ENCODE measurements at places on chromosomes 2 and 18. TPM values are rescaled to one million over a fixed set of nuclear protein-coding genes. Genes with fewer than 3 reads are reported as not detected.

Gene LBH
- total RNA-seq: 61.1 TPM

Gene IKZF2
- total RNA-seq: 13.4 TPM

Gene LDLRAD4
- total RNA-seq: 32.7 TPM

Gene TBC1D8
- 0.87 TPM for total RNA-seq

Gene KIF1A
- total RNA-seq: 0.97 TPM

Gene LYG1
- total RNA-seq: 2.0 TPM

Gene HOXD13
- total RNA-seq: not detected

Gene GALR1
- total RNA-seq: not detected

Gene ANAPC1
- 121 TPM for total RNA-seq

Gene C2orf66
- 0.25 TPM for total RNA-seq

Gene ST6GAL2
- total RNA-seq: not detected

Gene ADGRF3
- total RNA-seq: 3.1 TPM

Gene DNER
- not detected for total RNA-seq

Gene IL36G
- not detected for total RNA-seq

Gene ERFE
- 1.1 TPM for total RNA-seq

Gene MIB1
- 45.0 TPM for total RNA-seq

Gene SERPINB4
- total RNA-seq: not detected
